ENCODE measurements at places on chromosomes 11 and 22.

DNA sequence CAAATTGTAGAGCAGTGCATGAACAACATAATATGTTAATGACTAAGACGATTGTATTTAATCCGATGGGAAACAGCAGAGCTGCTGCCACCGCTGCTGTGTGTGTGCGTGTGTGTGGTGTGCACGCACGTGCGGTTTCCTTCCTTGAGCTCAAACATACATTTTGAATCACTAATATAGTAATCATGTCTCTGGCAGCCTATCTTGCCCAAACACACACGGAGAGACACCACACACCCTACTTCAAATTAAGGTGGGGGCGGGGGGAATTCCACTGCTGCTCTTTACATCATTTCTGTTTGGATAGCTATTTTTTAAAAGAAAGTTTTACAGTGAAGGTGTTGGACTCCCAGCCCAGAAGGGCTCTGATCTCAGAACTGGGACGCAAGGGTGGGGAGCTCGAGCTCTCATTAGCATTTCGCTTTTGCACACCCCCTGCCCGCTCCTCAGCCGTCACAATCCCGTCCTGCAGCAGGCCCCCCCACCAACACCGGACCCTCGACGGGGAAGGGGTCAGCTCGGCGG lies 651 bp upstream of the FAM83F start:
- no peak for DNase-seq

DNA sequence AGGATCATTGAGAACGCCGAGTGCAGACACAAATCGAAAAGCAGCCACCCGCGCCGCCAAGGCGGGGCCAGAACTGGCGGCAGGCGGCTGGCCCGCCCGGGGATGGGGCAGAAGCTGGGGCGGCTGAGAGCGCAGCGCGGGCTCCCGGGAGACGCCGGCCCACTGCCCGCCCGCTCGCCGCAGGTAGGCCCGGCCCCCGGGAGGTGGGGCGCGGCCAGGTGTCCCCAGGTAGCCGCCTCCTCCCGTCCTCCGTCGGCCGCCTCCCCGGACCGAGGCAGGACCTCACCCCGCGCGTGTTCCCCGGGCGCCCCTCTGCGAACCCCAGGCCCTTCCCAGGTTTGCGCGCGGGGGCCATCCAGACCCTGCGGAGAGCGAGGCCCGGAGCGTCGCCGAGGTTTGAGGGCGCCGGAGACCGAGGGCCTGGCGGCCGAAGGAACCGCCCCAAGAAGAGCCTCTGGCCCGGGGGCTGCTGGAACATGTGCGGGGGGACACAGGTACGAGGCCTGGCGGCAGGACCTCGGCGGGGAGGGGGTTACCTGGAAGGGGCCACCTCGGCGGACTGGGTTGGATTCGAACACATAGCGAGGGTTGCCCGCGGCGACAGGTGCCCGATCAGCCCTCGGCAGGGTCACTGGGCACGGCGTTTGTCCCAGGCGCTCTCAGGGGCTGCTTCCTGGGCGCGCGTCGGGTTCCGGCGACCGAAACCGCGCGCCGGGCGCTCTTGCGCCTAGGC lies at the start of gene PRRG4:
Gene PRRG4 (plus strand): TSS at position 248 of the 733 bp plus-strand sequence. CDS start 603 bp downstream, outside the sequence.
- DNase-seq: peak; percentile 37

DNA sequence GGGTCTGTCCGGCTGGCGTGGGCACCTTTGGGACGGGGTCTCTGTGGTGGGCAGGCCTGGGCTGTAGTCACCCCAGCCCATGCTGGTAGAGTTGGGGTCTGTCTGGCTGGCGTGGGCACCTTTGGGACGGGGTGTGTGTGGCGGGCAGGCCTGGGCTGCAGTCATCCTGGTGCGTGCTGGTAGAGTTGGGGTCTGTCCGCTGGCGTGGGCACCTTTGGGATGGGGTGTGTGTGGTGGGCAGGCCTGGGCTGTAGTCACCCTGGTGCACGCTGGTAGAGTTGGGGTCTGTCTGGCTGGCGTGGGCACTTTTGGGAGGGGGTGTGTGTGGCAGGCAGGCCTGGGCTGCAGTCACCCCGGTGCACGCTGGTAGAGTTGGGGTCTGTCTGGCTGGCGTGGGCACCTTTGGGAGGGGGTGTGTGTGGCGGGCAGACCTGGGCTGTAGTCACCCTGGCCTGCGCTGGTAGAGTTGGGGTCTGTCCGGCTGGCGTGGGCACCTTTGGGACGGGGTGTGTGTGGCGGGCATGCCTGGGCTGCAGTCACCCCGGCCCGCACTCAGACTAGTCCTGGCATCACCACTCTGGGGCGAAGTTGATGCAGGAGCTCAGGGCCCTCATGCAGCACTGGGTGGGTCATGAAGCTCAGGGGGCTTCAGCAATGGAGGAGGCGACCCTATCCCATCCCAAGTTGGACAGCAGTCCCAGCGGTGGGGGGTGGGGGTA lies 19.3 kb downstream of the PRR33 start:
- DNase-seq: no peak

GRCh38 chr22:31584804-31585160 lies 77.2 kb downstream of the PISD start:
- no peak for DNase-seq

DNA sequence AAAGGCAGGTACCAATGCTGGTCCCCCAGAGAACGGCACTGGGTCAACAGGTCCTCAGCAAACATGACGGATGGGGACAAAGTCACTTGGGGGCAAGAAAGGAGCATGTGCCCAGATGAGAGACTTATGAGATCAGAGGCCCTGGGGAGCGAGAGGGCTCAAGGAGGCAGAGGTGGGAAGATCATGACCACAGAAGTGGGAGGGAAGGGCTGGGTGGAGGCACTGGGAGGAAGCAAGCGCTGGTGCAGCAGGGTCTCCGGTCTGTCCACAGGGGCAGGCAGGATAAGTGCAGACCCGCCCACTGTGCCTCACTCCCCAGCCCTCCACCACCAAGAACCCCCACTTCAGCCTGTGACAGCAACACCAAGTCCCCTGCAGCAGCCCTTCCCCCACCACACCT lies 10.9 kb downstream of the ELFN2 start:
- DNase-seq: no peak

GRCh38 chr22:28027453-28028448 lies 108.7 kb upstream of the PITPNB start:
- DNase-seq: no peak

- no peak for DNase-seq
Measured at GRCh38 chr11:66715346-66716085, 13.5 kb downstream of the SPTBN2 start.

- DNase-seq: no peak
Measured at GRCh38 chr22:44712962-44713361, 11.0 kb downstream of the PRR5 start.
